ENCODE measurements at places on chromosomes 2 and 18.

DNA sequence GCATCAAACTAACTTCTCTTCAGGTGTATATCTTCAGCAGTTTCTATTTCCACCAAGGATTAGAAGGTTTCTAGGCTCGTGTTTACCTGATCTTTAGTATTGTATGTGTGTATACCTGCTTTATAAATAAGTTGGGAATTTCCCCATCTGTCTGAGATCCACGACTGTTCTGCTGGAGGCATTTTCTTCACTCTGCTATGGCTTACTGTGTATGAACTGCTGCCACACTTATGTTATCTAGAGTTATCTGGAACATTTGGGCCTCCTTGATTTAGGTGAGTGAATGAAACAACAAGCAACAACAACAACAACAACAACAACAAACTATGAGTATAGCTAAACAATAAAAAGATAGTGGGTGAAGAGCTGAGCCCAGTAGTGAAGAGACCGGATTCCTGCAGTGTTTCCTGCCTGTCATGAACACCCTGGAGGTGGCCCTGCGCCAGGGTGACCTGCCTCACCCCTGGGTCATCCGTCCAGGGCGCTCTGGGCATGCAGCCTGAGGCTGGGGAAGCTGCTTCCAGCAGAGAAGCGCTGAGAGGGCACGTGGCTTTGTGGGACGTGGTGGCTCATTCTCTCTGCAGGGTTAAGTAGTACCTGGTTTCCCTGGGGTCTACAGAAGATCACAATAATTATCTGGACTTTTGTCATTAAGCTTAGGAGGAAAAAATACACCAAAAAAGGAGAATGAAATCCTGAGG is 56.1 kb upstream of the GATA6 start:
- no peak for DNase-seq

DNA sequence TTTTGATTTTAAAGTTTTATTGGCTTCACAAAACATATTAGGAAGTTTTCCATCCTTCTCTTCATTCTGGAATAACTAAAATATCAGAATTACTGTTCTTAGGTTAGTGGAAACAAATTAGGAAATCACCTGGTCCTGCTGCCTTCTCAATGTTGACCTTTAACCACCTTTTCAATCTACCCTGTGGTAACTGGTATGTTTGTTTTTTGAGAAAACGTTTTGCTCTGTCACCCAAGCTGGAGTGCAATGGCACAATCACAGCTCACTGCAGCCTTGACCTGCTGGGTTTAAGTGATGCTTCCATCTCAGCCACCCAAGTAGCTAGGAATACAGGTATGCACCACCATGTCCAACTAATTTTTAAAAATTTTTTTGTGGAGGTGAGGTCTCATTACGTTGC is 28.4 kb downstream of the ACYP2 start:
- DNase-seq = no peak

GRCh38 chr2:85439986-85440385 is 21.5 kb downstream of the SH2D6 start:
- DNase-seq = no peak

- no peak for DNase-seq
These were observed 122.5 kb downstream of the PLEKHM3 start for GRCh38 chr2:207902821-207903220.
